ENCODE measurements at places on chromosomes 3 and 15. TPM values are rescaled to one million over a fixed set of nuclear protein-coding genes. Genes with fewer than 3 reads are reported as not detected.

The CLRN1 gene
- not detected for polyA plus RNA-seq

The SAMMSON gene
- not detected for polyA plus RNA-seq

The PLSCR5 gene
- polyA plus RNA-seq, result not detected

The FSD2 gene
- polyA plus RNA-seq, result 0.28 TPM
